ENCODE measurements at places on chromosomes 16 and 17.
A peak's percentile ranks its signal among the peaks of the same experiment; 100 is the strongest.

- no peak for DNase-seq
Measured at GRCh38 chr17:52158450-52159042, at the start of gene CA10. CA10 (minus strand) TSS chr17:52158714.

DNA sequence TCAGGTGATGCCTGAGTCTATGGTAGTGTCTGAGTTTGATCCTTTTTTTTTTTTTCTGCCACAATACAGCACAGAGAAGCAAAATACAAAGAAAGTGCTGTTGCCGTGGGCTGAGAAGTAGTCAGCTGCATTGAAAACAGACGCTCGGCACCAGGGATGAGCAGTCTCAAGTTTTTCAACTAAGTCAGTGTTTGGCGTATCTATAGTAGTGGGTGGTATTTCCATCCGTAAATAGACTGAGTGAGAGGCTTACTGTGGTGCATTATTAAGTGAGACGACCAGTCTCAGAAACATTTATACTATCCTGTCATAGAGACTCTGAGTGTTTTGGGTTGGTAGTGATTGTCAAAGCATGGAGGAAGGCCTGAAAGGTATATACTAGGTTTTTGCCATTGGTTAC lies 221.3 kb downstream of the SNX29 start:
- no peak for DNase-seq

DNA sequence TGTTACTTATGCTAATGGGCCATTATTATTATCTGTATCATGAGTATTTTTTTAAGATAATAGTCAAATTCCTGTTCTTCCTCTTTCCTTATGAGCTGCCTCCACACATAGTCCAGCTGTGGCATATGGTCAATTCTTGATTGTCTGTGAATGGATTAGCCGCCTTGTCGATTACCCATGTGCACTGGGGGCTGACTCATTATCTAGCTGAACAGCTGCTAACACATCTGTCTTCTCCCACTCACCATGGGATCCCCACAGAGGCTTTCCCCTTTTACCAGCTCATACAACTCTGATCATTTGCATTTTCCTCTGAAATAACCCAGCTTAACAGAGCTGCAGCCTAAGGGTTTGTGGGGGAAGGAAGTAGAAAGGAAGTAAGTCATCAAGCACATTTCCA lies 915.0 kb downstream of the CDH11 start:
- no peak for DNase-seq

DNA sequence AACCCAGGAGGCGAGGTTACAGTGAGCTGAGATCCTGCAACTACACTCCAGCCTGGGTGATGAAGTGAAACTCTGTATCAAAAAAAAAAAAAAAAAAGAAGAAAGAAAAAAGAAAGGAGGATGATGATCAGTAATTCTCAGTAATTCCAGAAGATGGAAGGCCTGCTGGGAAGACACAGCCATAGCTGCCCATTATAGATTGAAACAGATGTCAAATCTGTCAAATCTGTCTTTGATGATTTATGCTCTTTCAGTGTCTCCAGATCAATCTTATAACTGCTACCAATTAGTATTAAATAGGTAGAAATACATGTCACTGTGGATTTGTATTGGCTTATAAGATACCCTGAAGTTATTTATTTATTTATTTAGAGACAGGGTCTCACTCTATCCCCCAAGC lies 42.9 kb upstream of the CPPED1 start:
- no peak for DNase-seq

- DNase-seq: no peak
Measured at GRCh38 chr17:58531122-58531521, 16.7 kb upstream of the MTMR4 start.

DNA sequence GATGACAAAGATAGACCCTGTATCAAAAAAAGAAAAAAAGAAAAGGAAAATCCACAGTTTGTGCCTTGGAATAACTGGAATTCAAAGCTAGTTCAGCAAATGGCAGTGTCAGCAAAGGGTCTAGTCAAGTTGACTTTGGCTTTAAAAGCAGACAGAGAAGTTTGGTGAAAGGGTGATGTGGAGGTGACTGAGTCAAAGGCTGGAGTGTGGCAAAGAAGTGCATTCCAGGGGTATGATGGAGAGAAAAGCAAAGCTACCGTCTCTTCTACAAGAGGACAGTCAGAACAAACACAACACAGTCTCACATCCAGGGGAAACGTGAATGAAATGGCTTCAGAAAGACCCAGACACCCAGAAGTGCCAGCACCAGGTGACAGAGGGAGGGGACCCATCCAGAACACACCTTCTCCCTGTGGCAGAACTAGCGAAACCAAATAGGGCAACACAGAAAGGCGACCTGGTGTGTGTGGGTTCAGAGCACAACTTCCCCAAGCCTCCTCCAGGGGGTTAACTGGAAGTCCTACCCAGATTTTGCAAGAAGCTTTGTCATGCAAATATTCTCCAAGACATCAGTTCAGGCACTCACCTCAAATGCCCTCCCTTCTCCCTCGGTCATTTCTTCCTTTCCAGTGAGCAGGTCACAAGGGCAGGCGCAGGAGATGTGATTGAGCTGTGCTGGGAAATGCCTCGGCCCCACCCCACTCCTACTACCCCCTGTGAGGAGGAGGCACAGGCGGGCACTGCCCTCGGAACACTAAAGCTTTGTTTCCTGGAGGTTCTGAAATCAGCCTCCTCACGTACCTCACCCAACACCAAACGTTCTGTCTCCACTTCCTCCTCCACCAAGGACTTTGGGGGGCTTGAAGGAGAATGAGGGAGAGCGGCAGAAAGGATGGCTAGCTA lies 481.9 kb downstream of the SOX9 start:
- no peak for DNase-seq

- peak; percentile 26 for DNase-seq
Measured at GRCh38 chr17:40596261-40596919, 31.1 kb upstream of the CCR7 start.

DNA sequence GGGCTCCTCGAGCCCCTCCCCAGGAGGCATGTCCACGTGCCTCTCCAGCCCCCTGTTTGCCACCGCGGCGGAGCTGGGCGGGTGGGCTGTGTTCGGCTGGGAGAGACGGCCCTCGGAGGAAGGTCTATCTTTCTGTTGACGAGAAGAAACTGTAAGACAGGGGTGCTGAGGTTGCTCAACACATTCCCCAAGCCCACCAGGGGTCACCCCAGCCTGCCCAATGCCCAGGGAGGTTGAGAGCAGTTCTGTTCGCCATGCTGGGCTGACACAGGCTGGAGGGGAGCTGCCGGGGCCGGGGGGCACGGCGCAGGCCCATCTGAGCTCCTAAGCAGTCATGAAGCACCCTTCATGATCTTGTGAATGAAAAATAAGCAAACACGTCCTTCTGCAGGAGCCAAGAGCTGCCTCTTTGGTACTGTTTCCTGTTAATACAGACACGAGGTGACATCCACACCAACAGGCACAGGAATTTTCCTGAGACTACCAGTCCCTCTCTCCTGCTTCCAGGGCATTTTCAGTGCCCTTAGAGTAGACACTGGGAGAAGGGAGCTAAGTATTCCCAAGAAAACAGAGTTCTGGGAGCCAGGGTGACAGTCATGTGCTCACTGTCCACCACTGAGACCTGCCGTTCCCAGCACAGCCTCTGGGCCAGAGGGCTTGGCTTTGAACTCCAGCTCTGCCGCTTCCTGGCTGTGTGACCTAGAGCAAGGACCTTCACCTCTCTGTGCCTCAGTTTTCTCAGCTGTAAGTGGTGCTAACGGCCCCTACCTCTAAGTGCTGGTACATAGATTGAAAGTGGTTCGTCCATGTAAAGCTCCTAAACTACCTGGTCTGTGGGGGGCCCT lies 9.2 kb downstream of the UBALD2 start:
- DNase-seq: no peak

- no peak for DNase-seq
Measured at GRCh38 chr17:45675012-45675411, 109.1 kb upstream of the CRHR1 start.

- no peak for DNase-seq
Measured at GRCh38 chr16:58049232-58050185, 24.0 kb downstream of the MMP15 start.

DNA sequence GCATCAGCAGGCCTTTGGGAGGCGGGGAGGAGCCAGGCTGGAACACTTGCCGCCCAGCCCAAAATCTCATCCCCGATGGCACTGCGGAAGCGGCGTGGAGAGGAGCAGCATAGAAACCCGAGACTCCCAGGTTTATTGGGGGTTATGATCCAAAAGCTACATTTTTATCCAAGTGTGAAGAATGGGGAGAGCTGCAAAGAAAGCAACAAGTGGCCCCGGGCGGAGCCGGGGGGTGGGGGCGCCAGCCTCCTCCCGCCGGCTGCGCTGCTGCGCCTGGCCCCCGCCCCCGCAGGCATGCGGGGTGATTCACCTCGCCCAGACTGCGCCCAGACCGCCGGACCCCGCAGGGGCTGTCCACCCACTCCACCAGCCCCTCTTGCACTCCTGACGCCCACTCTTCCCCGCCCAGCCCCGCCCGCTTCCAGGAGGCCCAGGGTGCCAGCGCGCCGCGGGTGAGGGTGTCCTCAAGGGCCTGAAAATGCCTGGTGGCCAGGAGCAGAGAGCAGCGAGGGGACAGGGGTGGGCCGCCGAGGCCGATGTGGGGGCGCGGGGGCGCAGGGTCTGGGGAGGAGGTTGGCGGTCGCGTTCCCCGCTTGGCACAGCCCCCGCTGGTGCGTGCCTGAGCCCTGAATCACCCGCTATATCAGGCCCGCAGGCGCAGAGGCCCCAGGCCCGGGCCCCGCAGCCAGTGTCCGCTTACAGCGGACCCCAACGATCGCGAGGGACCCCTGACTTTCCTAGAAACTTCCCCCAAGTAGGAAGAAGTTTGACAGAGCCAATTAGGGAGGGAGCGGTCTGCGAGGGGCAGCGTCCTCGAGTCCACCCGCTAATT lies 1.3 kb downstream of the CAVIN1 start:
- DNase-seq: no peak

DNA sequence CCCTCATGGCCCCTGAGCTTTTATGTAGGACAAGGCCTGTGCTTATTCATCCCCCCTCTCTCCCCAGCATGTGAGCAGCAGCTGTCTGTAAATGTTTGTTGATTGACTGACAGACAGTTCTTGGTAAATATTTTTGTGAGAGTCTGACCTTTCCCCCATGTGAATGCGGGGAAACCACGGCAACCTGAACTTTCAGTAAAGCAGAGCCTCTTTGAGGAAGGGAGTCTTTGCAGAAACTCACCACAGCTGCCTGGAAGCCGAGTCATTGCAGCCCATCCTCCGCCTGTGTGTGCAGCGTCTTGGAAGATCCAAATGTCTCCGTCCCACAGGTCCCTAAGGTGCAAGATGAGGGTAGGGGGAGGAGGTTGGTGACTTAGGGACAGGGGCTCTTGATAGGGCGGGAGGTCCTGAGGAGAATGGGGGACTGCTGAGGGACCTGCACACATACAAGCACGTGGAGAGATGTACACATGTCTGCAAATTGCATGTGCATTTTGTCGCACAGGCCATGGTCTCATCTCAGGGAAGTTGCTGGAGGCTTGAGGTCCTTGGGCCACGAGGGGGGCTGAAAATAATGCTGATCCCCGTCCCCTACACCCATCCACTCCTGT lies 23.0 kb upstream of the IL21R start:
- no peak for DNase-seq

GRCh38 chr16:9996221-9996620 lies 186.0 kb downstream of the GRIN2A start:
- DNase-seq: no peak

- no peak for DNase-seq
Measured at GRCh38 chr16:61261315-61261714, 774.9 kb downstream of the CDH8 start.

DNA sequence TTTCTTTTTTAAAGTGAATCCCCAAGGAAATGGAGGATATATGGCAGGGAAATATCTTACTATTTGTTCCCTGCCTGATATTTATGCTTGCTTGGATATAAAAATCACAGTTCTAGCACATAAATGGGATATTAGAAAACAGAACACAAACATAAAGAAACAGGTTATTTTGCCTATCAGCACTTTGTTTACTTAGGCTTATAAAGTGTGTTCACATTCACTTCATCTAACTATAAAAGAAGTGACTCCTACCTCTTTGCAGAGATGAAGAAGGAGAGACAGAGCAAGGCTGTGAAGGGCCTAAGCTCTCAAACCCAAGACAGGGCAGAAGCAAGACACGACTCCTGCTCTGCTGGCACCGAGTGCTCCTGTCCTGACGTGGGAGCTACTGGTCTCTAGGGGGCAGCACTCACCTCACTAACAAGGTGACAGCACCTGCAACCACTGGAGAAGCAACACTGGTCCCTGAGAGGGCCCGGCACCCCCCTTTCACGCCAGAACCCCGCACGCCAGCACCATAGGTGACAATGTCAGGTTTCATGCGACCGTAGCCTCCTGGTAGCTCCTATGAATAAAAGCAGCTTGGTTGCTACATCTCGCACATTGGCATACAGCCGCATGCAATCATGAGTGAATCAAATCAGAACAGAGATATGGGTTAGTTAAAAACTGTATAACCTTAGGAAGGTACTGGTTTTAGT lies 32.0 kb downstream of the MBTPS1 start:
- no peak for DNase-seq

GRCh38 chr16:11791144-11791828 lies 5.8 kb downstream of the ZC3H7A start:
- DNase-seq: no peak

DNA sequence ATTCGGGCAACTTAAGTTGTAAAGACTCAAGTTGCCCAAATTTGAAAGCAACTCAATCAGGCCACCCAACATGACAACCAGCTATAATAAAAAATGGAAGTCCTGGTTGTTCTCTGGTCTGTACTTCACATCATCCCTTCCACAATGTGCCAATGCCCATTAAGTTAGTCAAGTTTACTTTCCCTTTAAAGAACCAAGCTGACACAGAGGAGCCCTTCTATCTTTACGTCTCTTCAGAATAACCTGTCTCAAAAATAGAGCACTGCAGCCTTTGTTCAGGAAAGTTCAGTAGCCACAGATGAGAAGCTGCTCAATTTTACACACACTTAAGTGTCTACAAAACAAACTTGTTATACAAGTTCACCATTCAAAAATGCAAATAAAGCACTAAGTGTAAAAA lies 75.1 kb upstream of the C17orf78 start:
- no peak for DNase-seq

DNA sequence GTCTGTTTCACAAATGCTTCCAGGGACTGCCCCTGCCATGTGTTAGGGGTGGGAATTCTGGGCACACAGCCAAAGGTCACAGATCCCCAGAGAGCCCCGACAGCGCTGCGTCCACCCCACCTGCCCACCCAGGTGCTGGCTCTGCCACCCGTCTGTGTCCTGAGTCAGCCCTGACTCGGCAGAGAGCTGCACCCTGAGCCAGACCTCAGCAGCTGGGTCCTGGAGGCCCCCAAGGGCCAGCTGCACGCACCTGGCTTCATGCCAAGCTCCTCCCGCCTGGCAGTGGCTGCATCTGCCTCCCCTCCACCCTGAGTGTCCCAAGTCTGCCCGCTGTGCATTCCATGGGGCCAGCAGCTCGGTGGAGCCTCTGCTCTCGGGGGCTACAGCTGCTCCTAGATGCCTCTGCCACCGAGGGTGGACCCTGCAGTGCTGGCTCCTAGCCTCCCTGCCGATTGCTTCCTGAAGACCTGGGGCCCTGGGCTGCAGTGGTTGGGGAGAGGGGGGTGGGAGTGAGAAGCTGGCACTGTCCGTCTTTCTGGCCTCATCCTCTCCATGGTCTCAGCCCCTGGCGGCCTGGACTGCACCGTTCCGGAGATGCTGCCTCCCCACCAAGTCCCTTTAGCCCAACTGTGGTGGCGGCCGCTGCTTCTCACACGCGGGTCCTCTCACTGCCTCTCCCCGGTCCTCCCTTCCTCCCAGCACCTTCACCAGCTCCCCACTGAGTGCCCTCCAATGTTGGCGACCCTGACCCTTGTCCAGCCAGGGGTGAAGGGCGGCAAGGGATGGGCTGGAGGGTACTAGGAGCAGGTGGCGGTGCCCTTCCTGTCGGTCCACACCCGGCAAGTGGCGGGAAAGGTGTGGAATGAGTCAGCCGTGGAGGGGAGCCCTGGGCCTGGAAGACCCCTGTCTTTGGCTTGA lies 3.0 kb downstream of the SECTM1 start:
- DNase-seq: peak; percentile 54

- DNase-seq: no peak
Measured at GRCh38 chr16:54631782-54632181, 298.9 kb upstream of the IRX5 start.

Data from NCI-H1436 treated with DMSO at 0.1 percent for 48 hours (cell line).